Activated CD4-positive, alpha-beta T cell treated with anti-CD3 and anti-CD28 coated beads, Interleukin-2, amount 50 U/mL, for 24 hours (primary cell): ENCODE measurements at places on chromosomes 1 and 21.

DNA sequence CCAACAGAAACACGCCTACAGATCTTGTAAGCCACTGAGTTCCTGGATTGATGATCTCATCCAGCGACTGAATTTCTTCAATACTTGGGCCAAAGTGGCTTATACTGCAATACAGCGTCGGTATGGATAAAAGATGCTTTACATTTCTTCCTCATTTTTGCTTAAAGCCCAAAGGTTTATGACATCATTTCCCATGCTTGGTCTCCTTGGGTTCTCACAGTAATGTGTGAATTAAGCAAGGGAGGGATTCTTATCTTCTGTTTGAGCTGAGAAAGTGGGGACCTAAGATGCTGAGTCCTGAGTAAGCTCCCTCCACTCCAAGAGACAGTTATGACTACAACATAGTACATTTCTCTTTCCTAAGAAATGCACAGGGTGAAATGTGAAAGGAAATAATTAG, 39.5 kb downstream of the LBR start:
- no peak for DNase-seq

DNA sequence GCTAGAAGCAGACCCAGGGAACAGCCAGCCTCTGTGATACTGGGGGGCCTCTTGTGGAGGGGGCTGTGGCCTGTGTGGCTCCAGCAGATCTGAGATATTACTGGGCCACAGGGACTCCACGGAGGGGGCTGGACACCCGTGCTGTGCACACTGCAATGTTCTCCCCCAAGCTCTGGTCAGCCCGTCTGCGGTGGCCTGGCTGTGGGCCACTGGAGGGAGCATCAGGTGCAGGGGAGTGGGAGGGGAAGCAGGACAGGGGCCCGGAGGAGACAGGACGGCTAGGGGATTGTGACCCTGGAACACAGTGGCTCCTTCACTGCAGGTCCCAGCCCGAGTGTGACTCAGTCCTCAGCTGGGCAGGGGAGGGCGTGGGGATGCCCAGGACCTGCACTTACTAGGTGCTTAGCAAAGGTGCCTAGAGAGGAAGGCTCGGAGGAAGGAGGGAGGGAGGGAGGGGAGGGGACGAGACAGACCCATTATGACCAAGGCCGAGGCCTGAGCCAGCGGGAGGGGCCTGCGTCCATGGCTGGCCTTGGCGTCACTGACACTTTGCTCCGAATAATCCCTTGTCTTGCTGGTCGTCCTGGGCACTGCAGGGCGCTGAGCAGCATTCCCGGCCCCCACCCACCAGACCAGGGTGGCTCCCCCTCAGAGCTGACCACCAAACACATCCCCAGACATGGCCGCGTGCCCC, 44.2 kb downstream of the PRDM16 start:
- no peak for DNase-seq

- no peak for DNase-seq
These were observed 19.3 kb downstream of the TMCO4 start for GRCh38 chr1:19780267-19780877.

- no peak for DNase-seq
These were observed 212.6 kb upstream of the L1TD1 start for GRCh38 chr1:61981870-61982660.

DNA sequence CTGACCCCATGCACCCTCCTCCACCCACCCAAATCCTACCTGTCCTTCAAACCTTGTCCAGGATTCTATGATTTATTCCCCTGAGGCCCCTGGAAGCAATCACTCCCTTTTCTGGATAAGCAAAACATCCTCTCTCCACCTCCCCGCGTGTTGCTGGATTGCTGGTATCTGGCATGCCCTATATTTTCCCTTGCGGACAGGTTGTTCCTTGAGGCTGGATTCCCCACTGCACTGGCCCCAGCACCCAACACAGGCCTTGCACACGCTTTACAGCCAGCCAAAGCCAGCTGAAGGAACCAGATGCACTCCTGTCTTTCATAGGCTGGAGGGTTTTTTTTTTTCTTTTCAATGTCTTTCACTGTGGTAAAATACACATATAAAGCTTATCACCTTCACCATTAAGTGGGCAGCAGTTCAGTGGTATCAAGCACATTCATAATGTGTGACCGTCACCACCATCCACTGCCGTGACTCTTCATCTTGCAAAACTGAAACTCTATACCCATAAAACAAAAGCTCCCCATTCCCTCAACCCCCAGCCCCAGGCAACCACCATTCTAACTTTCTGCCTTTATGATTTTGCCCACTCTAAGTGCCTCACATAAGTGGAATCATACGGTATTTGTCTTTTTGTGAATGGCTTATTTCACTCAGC, 50.9 kb downstream of the TOR1AIP2 start:
- DNase-seq = no peak

DNA sequence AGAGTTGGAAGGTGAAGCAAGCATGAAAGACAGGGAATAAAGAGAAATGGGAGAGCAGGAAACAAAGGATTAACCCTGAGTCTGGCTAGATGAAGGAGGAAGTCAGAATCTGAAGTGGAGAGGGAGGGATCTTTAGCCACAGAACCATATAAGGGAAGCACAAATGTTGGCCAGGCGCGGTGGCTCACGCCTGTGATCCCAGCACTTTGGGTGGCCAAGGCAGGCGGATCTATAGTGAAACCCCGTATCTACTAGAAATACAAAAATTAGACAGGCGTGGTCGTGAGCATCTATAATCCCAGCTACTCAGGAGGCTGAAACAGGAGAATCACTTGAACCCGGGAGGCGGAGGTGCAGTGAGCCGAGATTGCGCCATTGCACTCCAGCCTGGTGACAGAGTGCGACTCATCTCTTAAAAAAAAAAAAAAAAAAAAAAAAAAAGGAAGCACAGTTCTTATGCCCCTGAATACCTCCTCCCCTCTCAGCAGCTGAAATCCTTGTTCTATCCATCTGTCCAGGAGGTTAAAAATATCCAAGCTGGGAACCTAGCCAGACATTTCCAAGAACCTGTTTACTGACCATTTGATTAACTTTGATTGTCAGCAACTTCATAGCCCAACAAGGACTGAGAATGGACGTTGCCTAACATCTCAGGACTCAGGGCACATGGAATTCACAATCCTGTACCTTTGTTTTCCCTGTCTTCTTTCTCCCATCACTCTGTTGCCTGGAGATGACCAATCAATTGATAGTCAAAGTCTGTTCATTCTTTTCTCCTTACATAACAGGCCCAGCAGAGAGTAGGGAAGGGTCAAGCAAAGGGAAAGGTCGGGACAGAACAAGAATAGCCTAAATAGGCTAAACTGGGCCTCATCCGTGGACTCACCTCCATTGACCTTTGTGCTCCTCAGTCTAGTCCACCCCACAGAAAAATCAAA, 10.6 kb downstream of the TXNIP start:
- DNase-seq = no peak

GRCh38 chr1:177092001-177092400, 72.5 kb downstream of the ASTN1 start:
- DNase-seq = no peak

- no peak for DNase-seq
These were observed 46.0 kb downstream of the MPZL1 start for GRCh38 chr1:167767761-167768160.

- DNase-seq = no peak
These were observed 10.7 kb downstream of the PIGR start for GRCh38 chr1:206935491-206936067.

DNA sequence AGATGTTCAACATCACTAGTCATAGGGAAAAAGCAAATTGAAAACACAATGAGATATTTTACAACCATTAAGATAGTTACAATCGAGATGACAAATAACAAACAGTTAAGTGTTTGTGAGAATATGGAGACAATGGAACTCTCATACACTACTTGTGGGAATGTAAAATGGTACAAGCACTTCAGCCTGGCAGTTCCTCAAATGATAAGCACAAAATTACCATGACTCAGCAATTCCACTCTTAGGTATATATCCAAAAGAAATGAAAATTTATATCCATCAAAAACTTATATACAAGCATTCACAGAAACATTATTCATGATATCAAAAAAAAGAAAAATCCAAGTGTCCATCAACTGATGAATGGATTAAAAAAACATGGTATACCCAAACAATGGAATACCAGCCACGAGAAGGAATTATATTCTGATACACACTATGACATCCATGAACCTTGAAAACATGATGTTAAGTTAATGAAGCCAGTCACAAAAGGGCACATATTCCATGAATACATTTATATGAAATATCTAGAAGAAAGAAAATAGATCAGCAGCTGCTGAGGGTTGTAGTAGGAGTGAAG, 76.4 kb downstream of the EVI5 start:
- no peak for DNase-seq

DNA sequence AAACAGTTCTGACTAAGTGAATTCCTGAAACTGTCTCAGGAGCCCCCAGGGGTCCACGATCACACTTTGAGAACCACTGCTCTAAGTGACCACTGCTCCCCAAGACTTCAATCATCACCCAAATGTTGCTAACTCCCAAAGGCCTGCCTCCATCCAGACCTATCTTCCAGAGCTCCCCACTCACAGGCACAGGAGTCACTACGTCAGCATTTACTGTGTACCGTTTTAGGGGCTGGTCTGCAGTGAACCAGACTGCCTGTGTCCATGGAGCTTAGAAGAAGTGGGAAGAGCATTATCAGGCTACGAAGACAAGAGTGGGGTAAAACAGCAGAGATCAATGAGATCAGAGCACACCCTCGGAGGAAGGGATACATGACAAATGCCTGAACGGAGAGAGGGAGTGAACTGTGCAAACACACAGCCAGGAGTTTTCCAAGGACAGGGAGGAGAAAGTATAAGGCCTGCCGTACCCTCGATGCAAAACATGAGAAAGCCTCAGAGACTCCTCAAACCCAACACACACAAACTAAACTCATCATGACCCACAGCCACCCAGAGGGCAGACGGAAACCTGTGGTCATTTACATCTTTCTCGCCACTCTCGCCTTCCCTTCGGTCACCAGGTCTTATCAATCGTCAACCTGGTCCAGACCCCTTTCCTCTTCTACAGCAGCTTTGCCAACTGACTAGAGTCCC, 10.1 kb downstream of the GNB1 start:
- DNase-seq = no peak

GRCh38 chr1:20840731-20841130, 53.6 kb upstream of the HP1BP3 start:
- no peak for DNase-seq
